ENCODE measurements at places on chromosomes 4 and X.

GRCh38 chrX:105758754-105759153 lies 63.6 kb upstream of the NRK start:
- no peak for DNase-seq

DNA sequence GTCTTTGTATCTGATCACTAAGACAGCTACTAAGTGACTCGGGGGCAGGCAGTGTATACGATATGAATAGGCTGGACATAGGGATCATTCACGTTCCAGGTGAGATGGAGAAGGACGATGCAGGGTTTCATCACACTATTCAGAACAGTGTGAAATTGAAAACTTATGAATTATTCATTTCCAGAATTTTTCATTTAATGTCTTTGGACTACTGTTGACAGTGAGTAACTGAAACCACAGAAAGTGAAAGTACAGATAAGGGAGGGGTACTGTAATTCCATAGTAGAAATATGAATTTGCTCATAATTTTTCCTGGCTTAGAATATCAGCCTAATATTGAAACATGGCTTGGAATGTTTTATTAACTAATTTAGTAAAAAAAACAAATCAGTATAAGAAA lies 24.4 kb downstream of the TMEM144 start:
- DNase-seq: no peak

- DNase-seq: no peak
Measured at GRCh38 chr4:40197879-40198689, 1.3 kb downstream of the RHOH start.

DNA sequence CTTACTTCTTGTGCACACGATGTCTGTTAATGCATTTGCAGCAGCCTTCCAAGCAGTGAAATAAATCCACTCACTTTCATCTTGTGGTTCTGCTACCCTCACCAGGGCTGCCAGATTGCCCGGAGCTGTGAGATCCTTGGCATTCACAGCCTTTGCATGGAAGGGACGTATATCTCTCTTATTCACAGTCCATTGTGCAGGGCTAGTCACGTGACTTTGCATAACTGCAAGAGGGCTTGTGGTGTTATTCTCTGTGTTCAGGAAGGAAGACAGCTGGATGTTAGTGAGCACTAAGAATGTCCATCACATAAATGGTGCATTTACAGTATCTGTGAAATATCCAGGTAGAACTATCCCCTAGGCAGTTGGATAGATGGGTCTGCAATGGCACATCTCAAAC lies 96.5 kb upstream of the BEND4 start:
- no peak for DNase-seq

- no peak for DNase-seq
Measured at GRCh38 chr4:1255151-1255550, 6.2 kb upstream of the CTBP1 start.

- DNase-seq: no peak
Measured at GRCh38 chrX:105468741-105469140, 248.2 kb upstream of the TEX13A start.

DNA sequence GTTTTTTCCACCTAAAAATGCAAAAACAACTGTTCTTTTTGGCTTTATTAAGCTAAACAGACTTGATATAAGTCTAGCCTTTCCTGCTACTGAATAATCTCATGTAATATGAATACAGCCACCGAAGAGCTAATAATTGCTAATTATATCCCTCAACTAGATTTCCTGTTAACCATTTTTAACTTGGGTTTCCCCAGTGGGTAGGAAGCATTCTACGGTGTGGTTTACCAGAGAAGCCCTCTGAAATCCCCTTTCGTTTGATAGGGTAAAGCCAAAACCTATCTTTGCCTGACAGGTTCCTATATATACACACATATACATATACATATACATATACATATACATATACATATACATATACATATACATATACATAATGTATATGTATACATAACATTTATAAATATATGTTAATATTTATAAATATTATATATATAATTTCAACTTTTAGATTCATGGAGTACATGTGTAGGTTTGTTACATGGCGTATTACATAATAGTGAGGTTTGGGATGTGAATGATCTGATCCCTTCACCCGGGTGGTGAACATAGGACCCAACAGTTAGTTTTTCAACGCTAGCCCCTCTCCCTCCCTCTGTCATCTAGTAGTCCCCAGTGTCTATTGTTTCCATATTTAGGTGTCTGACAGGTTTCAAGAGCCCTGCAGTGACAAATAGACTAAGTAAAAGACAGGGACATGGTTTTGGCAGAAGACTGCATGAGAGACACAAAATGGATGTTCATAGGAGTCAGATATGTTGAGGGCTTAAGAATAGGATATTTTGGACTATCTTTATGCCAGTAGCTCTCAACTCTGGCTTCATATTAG lies 62.4 kb downstream of the ATXN3L start:
- DNase-seq: no peak

DNA sequence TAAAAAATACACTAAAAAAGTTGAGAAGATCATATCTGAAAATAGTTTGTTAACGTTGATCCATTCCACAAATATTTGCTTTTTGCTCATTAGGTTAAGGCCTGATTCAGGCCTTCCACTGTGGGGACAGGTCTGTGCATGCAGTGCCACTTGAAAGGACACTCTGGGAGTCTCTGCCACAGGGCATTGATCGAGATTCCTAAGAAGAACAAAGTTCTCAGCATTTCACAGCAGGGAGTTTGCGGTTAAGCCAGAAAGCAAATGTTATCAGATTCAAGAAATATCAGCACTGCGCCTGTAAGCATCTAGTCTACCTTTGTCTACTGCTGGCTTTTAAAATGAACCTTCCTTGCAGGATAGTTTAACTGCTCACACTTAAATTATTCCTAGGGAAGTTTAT lies 62.2 kb upstream of the TNIP3 start:
- no peak for DNase-seq

DNA sequence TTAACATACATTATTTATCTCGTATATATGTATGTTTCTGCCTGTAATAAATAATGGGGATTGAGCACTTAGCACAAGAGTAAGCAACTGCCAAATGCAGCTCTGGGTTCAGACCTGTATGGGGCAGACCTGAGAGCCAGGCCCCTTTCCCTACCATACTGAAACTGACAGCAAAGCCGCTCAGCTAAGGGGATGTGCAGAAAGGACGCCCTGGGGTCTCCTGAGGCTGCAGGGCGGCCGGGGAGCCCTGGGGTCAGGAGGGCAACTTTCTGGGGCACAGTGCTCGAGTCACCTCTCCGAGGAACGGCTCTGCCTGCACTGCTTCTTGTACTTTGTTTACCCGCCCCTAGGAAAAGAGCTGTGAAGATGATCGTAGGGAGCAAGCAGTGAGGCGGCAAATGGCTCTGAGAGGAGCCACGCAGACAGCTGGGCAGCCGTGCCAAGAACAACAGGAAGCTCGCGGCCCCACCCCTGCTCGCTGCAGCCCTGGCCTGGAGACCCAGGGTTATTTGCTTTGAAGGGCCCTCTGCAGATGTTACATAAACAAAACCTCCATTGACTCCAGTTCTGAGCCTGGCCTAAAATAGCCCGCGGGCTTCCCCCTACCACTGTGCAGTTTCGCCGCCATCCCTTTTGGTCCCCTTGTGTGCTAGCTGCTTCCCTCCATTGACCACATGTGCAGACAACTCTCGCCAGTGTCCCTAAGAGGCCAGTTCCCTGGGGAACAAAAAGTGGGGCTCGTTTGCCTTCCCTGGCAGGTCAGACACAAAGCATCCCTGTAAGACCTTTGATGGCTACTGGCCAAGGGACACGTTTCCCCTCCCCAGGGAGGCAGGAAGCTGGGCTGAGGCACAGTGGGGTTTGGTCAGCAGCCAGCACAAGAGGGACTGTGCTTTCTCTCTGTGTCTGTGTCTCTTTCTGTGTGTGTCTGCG lies 111.3 kb upstream of the LNX1 start:
- DNase-seq: peak; percentile 85

DNA sequence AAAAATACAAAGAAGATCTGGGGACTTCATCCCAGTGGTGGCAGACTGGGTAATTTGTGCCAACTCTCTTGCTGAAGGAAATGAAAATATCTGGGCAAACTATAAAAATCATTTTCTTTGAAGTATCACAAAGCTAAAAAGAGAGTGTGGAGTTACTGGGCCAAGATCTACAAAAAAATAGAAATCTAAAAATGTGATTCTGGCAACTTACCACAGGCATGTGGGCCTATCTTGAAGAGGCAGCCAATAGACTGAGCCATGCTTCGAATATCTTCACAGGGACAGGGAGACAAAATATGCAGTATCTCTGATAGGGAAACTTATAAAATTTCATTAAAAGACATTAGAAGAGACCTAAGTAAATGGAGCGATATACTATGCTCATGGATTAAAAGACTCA lies 168.8 kb downstream of the RCHY1 start:
- DNase-seq: no peak

DNA sequence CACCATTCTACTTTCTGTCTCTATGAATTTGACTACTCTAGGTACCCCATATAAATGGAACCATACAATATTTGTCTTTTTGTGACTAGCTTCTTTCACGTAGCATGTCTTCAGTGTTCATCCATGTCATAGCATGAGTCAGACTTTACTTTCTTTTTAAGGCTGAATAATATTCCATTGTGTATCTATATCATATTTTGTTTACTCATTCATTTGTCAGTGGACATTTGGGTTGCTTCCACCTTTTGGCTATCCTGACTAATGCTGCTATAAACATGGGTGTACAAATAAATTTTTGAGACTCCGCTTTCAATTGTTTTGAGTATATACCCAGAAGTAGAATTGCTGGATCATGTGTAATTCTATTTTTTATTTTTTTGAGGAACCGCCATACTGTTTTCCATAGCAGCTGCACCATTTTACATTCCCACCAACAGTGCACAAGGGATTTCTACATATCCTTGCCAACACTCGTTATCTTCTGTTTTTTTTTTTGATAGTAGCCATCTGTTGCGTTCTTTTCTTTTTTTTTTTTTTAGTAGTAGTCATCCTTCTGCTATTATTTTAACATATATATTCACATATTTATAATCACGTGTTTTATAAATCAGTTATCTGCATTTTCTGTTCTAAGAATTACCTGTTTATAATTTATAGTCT lies 158.0 kb upstream of the MED14 start:
- DNase-seq: no peak

DNA sequence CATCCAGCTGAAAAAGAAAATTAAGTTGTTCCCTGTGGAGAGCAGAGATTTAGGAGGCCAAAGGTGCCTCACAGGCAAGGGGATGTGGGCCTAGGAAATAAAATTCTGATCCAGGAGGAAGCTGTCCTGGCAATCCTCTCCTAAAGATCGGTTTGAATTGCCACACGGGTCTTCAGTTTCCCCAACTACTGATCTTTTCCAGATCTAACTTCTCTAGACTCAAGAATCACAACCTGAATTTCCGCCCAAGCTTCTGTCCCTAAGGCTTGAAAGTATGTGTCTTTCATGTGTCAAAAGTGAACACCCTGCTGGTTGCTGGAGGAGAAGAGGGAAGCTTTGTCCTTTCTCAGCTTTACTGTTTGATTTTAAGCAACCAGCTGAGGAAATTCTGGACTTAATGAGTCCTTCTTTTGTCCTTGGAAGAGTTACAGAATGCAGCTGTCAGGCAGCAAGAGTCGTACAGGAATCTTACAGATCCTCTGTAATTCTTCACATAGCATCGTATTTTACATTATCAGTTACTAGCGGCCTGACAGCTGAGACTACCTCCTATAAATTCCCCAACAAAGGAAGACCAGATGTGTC lies 93.8 kb downstream of the INPP4B start:
- DNase-seq: no peak

- DNase-seq: no peak
Measured at GRCh38 chr4:139954512-139954911, 199.5 kb downstream of the MAML3 start.

- no peak for DNase-seq
Measured at GRCh38 chrX:17580539-17581152, 156.6 kb upstream of the SCML1 start.

DNA sequence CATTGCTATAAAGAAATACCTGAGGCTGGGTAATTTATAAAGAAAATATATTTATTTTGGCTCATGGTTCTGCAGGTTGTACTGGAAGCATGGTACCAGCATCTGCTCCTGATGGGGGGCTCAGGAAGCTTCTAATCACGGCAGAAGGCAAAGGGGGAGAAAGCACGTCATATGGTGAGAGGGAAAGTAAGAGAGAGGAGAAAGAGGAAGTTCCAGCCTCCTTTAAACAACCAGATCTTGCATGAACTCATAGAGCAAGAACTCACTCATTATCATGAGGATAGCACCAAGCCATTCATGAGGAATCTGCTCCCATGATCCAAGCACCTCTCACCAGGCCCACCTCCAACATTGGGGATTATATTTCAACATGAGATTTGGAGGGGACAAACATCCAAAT lies 125.0 kb upstream of the GRPR start:
- DNase-seq: no peak

DNA sequence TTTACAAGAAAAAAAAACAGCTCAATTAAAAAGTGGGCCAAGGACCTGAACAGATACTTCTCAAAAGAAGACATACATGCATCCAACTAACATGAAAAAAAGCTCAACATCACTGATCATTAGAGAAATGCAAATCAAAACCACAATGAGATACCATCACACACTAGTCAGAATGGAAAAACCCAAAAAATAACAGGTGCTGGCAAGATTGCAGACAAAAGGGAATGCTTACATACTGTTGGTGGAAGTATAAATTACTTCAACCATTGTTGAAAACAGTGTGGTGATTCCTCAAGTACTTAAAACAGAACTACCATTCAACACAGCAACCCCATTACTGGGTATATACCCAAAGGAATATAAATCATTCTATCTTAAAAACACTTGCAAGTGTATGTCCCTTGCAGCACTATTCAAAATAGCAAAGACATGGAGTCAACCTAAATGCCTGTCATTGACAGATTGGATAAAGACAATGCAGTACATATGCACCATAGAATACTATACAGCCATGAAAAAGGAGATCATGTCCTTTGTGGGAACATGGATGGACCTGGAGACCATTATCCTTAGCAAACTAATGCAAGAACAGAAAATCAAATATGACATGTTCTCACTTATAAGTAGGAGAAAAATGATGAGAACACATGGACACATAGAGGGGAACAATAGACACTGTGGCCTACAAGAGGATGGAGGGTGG lies 97.6 kb downstream of the RAB28 start:
- DNase-seq: no peak

DNA sequence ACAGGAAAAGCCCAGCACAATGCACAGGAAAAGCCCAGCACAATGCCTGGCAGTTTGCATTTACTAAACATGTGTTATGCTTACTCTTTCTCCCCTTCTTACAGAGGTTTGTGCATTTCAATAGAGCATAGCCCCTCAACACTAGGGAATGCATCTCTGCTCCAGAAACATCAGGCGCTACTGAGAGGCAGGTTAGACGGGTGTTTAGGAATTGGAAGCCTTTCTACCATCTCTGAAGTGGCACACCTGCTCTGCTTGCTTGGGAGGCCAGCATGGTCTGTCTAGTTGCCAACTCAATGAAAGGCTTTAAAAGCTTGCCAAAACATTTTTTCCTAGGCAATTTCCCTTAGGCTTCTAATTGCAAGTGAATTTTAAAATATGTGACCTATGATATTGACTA lies 55.7 kb downstream of the GRID2 start:
- DNase-seq: no peak

Measured in urothelium cell line (cell line).